NT2/D1 (cell line): ENCODE measurements at places on chromosomes 4 and X.

DNA sequence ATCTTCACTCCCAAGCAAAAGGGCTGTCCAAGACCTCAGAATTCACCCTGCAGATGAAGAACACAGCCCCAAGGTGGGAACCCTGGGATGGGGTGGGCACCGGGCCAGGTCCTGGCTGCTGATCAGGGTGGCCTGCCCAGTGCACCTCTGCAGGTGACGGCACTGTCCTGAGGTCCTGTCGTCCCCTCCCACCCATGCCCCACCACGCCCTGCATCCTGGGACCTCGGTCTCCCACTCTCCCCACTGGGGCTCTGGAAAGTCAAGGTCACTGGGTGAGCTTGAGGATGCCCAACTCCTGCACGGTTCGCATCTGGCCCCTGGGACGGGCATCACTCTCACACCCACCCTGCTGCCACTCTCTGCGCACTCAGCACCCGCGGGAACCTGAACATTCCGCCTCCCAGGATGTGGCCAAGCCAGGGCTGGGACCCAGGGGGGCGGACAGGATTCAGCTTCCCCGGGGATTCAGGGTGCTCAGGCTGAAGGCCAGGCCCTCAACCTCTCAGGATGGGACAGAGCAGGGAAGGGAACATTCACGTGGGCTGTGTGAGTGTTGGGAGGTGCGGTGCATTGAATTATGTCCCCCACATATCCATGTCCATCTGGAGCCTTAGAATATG is 115.9 kb downstream of the CPZ start:
- no peak for DNase-seq

- no peak for DNase-seq
Measured at GRCh38 chr4:58590722-58591121, 1480.5 kb upstream of the IGFBP7 start.

DNA sequence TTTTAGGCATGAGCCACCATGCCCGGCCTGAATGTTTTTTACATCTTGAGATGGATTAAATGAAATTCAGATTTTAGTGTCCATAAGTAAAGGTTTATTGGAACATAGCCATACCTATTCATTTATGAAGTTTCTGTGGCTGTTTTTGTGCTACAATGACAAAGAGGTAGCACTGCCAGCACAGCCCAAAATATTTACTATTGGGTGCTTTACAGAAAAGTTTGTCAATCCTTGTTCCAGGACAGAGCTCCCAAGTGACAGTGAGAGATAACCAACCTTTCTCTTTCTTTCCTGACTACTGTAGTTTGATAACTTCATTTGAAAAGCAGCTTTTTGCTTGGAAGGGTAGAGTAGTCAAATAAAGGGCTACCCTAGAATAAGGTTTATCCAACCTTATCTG is 116.2 kb downstream of the CAMK2D start:
- DNase-seq, result no peak

DNA sequence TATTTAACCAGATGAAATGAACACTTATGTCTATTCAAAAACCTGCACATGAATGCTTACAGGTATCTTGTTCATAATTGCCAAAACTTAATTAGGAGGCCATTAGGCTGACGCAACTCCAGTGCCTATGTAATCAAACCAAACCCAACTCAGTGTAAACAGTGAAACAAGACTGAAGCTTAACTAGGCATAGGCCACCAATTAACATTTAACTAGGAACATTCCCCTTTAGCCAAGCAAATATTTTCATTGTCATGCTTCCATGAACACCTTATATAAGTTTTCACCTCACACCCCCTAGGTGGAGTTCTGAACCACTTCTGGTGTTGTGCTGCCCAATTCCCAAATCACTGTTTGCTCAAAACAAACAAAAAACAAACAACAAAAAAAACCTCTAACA is 686.0 kb downstream of the STPG2 start:
- no peak for DNase-seq

- DNase-seq, result no peak
Measured at GRCh38 chrX:49192722-49193328, 6.7 kb upstream of the PRICKLE3 start.

DNA sequence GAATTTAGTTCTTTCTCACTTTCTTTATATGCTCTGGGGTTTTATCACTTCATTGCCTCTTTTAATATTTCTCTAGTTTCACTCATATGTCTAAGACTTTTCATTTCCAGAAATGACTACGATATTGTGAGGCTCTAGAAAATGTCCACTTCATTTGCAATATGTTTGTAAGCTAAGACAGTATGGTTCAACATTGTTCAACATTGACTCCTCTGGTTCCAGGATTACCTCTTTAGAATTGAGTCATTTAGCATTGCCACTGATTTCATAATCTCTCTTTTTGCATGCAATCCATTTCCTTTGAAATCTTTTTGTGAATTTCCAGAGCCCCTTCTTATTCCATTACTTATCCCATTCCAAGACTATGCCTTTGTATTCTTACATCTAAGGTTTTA is 32.3 kb downstream of the BBS12 start:
- no peak for DNase-seq

- no peak for DNase-seq
Measured at GRCh38 chr4:82889287-82889686, 1.7 kb downstream of the SEC31A start.
